Heart right ventricle (tissue), 16 donors: ENCODE measurements at places on chromosomes 16 and 17.
A peak's percentile ranks its signal among the peaks of the same experiment; 100 is the strongest.

DNA sequence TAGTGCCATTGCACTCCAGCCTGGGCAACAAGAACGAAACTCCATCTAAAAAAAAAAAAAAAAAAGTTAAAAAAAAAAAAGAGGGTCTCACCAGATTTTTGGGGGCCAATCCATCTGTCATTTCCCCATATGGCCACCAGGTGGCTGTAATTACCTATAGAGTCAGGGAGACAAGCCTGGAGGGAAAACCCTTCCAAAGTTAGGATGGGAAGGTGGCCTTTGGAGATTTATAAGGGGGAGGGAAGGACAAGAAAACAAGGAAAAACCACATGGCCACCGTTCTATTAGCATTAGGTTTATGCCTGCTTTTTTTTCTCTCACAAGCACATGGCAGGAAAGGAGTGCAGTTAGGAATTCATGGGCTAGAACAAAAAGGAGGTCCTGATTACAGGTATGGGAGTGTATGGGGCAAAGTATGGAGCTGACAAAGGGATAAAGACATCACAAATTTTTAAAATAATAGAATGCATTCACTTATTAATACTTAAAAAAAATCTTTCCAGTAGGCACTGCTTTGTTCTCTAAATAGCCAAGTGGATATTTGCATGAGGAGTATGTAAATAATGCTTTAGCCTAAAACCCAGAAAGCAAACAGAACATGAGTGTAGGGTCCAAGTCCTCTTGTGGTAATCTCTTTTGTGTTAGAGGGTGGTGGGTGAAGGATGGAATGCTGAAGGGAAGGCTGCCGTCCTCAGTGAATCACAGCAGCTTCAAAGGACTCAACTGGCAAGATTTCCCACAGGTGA lies 5.1 kb downstream of the CYB5D1 start:
- DNase-seq: peak; percentile 62

GRCh38 chr17:56392321-56392720 lies 201.2 kb upstream of the NOG start:
- DNase-seq: no peak

- DNase-seq: no peak
These were observed 345.8 kb upstream of the CDH5 start for GRCh38 chr16:66020642-66021041.

DNA sequence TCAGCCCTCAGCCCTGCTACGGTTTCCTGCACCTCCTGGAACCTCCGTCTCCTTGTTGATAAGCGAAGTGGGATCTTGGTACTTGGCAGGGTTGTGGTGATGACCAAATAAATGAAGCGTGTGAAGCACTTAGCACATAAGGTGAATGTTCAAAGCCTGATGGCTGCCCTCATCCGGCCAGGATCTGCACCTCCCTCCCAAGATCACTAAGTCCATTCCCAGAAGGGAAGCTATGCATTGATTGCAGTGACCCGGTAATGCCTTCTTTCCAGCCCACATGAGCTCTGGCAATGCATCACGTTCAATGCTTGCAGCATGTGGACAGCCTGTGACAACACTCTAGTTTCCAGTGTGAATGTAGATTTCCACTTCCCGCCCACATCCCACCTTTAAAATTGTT lies 24.9 kb upstream of the RHOT1 start:
- no peak for DNase-seq

DNA sequence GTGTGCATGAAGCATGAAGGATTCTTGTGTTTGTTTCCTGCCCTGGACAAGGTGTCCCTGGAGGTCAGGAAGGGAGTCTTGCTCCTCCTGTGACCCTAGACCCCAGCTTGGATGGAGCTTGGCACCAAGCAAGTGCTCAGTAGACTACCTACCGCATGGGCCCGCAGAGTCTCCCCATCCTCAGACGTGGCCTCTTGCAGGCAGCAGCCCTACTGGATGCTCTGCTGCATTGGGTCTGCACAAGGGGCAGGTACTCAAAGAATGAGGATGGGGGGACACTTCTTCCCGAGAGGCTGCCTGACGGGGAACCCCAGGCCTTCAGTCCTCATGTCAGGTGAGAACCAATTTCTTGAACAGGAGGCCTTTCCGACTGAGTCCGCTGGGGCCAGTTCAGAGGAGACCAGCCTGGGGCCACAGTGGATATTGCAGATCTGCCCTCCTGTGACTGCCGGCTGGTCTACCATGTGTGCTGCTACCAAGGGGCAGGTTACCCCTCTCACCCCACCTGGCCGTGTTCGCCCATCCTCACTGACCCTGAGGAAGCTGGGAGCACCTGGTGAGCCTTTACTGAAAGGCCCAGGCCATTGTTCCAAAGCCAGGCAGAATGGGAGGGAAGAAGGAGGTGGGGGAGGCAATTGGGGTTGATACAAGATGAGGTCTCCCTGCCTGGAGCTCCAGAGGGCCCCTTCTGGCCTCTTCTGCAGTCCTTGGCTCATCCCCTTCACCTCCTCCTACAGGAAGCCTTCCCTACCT lies 206.3 kb downstream of the RAB11FIP4 start:
- no peak for DNase-seq

- no peak for DNase-seq
These were observed 57.8 kb upstream of the IL34 start for GRCh38 chr16:70588565-70588964.

DNA sequence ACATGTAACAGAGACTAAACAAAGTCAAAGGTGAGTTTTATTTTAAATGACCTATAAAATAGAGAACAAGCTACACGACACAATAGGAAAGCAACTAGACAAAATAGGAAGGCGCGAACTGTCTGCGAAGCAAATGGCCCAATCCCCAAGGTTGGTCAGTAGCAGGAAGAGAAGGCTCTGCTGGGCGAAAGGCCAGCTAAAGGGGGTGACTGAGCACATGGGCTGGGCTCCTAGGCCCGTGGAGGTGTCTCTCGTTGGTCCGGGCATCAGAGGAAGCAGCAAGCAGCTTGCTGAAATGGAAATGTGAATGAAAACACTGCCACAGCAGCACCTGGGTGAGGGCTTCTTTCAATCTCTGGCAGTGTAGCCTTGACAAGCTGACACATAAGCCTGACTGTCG lies 129.4 kb downstream of the ZNF778 start:
- DNase-seq: no peak
